Stimulated activated naive B cell treated with anti-CD40 and anti-IgM and Interleukin-4, amounts not matched to agents 10 μg/mL and 1 μg/mL and 100 μg/mL, for 72 hours (primary cell): ENCODE measurements at places on chromosomes 16 and 17.

DNA sequence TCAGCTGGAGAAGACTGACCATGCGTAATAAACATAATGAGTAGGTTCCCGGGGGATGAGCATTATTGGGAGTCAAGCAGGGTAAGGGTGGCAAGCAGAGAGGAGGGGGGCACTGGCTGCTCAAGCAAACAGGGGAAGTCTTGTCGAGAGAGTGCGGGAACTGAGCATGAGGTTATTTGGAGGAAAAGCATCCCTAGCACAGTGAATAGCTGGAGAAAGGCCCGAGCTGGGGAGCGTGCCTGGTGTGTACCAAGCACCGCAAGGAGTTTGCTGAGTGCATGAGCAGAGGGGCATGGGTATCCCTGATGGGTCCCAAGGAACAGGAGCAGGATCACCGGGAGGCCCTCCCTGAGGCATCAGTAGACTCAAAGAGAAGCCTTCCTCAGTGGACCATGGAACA lies 17.2 kb downstream of the CYTH1 start:
- no peak for DNase-seq

GRCh38 chr17:67245694-67246402 lies 852 bp upstream of the HELZ start:
- no peak for DNase-seq

GRCh38 chr17:19342611-19343255 lies 19.8 kb downstream of the B9D1 start:
- no peak for DNase-seq

DNA sequence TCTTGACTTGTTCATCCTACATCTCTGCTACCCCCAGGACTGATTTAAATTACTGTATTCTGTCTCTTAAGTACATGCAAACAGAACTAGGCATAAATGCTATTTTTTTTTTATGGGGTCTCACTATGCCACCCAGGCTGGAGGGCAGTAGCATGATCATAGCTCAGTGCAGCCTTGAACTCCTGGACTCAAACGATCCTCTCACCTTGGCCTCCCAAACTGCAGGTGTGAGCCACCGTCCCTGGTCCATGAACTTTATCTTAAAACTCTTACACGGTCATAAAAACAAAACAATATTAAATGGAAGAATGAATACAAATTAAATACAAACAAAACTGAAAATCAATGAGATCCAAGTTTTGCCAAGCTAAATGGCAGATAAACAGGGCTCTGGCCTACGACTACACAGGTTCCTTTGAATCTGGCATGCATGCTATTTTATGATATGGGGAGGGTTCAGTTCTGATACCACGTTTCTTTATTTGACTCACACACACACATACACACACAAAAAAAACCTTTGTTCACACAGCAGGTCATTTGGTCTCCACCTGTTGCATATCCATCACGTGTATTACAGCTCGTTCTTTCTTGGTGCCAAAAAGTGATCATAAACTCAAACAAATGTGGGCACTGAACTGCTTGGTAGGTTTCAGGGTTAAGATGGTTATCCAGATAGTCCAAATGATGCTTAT lies 1.1 kb upstream of the PKD1L3 start:
- no peak for DNase-seq

- no peak for DNase-seq
These were observed 2.8 kb upstream of the KDM6B start for GRCh38 chr17:7831233-7831632.

DNA sequence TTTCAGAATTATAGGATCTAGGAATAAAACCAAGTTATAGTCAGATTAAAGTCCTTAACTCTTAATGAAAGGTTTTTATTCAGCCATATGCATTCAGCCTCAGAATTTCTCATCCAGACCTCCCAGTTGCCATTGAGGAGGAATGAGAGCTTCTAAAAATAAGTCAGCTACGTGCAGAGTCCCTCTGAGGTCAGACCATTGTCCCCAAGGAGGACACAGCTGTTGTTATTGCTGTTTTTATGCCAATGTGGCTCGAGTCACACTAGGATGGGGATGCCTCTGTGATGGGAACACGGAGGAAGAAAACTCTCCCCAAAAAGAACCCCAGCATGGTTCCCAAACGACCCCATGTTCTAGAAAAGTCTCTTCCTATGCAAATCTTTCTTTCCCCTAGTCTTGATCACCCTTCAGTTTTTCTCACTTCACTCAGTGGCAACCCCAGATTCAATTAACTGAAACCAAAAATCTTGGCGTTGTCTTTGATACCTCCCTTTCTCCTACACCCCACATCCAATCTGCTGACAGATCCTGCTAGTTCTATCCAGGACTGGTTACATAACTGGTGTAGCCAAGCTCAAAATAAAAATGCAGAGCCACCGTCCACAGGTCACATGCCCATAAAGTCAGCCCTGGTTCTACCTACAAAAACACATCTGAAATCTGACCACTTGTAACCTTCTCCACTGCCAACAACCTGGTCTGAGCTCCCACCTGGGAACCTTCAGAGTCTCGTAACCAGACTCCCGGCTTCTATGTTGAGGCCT lies 138.2 kb upstream of the ERCC4 start:
- no peak for DNase-seq

GRCh38 chr17:1914661-1915083 lies 84.9 kb downstream of the RPA1 start:
- no peak for DNase-seq

DNA sequence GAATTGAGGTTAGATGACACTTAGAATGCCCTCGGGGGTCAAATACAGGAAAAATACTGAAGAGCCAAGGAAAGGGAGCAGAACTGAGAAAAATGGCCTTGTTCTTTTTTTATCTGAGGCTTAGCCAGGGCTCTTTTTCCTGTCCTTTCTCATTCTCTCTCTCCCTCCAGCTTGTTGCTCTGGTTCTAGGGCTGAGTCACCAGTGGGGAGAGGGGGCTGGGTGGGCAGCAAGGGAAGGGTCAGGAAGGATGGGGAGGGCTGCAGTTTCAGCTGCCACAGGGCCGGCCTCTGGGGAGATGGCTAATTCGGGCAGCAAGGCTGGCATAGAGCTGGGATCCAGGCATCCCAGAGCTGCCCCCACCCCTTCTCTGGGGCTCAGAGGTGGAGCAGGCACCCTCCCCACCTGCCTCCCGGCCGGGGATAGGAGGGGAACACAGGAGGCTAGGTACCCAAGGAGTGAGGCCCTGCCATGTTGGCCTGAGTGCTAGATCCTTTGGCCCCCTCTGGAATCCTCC lies 3.9 kb downstream of the ITGA3 start:
- no peak for DNase-seq

- no peak for DNase-seq
These were observed 6.9 kb downstream of the WIPI1 start for GRCh38 chr17:68450391-68450790.
